ENCODE measurements at places on chromosomes 5 and 9.

DNA sequence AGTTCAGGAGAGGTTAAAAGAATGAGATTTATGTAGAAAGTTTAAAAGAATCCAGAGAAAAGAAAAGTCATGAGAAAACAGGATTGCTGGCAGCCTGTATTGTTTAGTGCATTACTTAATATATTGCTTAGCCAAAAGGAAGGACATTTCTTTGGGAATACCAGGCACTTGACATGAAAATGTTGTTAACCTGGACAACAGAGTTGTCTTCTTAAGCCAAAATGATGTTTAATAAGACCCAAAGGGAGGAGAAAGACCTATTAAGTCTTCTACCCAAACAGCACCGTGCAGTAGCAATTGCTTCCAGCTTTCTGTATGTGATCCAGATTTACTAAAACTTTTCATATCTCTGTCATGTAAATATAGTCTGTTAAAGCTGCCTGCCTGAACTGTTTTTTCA is 74.0 kb upstream of the PRLR start:
- no peak for DNase-seq

DNA sequence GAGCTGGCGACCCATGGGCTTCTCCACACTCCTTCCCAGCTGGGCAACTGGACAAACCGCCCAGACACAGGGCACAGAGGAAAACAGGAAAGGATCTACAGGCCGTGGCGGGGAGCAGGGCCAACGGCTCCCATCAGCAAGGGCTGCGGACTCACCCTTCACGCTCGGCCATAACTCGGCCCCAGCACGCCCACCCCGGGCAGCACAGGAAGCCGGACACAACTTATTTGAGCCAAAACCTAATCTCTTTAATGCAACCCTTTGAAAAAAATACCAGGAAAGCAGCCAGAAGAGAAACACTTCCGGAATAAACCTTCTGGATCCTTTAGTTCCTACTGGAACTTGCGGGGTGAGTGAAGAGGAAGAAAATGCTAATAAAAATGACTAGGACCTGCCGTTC is 59.9 kb downstream of the VAV2 start:
- DNase-seq = no peak

- no peak for DNase-seq
These were observed 73.1 kb downstream of the DIRAS2 start for GRCh38 chr9:90569511-90569910.

DNA sequence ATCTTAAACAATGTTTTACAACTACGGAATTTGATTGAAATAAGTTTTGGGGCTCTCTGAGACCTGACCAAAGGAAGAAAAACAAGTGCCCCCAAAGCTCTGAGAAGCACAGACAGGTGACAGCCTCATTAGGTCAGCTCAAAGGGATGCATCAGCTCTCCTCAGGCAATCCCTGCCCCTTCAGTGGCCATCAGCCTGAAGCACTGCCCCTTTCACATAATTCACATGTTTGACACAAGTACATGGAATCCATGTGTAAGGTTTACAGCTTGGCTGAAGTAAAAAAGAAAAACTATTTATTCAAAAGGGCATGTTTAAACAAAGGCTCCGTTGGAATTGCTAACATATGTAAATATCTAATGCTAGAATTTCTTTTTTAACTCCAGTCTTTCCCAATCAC is 56.3 kb downstream of the TSSK1B start:
- DNase-seq = no peak

DNA sequence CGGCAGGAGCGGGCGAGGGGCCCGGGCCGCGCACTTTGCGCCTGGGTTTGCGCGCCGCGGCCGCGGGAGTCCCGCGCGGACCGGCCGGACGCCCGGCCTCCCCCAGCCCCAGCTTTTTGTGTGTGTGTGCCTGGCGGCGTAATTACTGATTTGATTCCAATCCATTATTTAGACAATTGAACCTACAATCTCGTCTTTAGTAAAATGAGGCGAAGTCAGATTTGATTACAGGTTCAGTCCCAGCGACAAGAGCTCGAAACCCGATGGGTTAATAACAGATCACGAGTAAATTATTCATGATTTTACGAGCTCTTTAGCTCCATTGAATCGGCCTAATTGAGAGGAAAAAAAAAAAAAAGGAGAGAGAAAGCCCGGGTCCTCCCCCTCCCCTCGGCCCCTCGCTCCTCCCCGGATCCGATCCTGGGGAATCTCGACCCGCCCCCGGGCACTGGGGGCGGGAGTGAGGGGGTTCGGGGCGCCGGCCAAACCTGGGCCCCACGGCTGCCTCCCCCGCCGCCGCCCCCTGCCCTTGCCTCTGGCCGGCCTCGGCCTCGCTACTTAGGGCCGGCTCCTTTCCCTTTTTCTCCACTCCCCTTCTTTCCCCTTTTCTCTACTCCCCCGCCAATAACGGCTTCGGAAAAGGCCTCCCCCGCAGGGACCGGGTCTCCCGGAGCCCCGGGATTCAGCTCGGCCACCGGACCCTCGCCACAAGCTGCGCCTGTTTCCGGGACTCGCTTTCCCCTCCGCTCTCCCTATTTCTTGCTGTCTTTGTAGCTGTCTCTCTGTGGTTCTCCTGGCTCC is 6.6 kb downstream of the LHX2 start:
- no peak for DNase-seq

Measured in activated CD4-positive, CD25-positive, alpha-beta regulatory T cell treated with anti-CD3 and anti-CD28 coated beads, Interleukin-2, amount 50 U/mL, for 16 hours (primary cell).